Spleen (tissue), 13 donors: ENCODE measurements at places on chromosomes 5 and 9. TPM values are rescaled to one million over a fixed set of nuclear protein-coding genes. Genes with fewer than 3 reads are reported as not detected.

GRCh38 chr9:116980582-116981120 lies 293.5 kb downstream of the TRIM32 start:
- no peaks in the 10 kb centered on the region for H3K36me3 ChIP-seq
- H3K27me3 ChIP-seq = no peaks in the 10 kb centered on the region
- no peak overlapping the region for H3K27ac ChIP-seq

- no peak for DNase-seq
- no peak overlapping the region for H3K27ac ChIP-seq
- no peaks in the 10 kb centered on the region for H3K4me1 ChIP-seq
- H3K4me3 ChIP-seq = no peak overlapping the region
These were observed 91.3 kb upstream of the RASEF start for GRCh38 chr9:83154087-83154736.

- H3K4me1 ChIP-seq = no peaks in the 10 kb centered on the region
- H3K4me3 ChIP-seq = no peak overlapping the region
- H3K27me3 ChIP-seq = no peaks in the 10 kb centered on the region
- peaks cover 29% of the 10 kb centered on the region for H3K36me3 ChIP-seq
These were observed 23.5 kb downstream of the NMRK1 start for GRCh38 chr9:75064307-75065025.

DNA sequence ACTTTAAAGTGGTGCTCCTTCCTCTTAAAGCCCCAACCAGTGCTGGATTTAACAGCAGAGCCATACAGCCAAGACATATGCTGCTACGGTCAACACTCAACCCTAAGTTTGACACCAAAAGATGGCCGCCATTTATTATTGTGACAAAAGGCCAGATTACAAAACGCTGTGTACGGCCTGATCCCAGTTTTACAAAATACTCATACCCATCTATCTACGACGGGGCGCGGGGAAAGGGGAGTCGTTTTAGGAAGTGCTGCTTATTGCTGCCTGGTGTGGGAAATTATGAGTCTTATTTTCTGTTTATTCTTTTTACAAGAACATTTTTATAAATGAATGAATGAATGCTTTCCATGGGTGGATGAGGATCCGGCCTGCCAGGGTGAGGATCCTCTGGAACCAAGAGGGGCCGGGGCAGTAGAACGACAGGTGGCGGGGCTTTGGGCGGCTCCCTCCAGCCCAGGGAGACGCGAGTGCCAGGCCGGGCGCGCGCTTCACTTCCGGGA lies 457 bp upstream of the IDNK start:
- H3K36me3 ChIP-seq = no peaks in the 10 kb centered on the region
- peak overlapping the region; percentile 75 for H3K4me3 ChIP-seq
- H3K27me3 ChIP-seq = no peaks in the 10 kb centered on the region
- H3K27ac ChIP-seq = peak overlapping the region; percentile 95
- DNase-seq = no peak

DNA sequence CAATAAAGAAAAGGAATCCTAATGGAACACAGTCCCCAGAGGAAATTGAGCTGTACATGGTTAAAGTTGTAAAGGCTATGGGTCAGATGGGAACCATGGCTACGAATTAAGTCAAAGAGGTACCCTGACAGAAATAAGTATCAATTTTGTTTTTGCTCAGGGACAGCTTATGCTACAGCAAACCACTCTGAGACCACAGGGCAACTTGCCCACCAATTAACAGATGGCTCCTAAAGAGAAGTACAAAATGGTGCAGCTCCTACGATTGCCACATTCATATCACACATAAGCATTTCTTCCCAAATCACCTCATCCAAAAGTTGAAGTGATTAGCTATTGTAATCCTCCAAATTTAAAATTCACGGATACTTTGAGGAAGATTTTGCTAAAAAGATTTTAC lies 83.0 kb downstream of the ELAVL2 start:
- H3K4me1 ChIP-seq = no peaks in the 10 kb centered on the region
- H3K4me3 ChIP-seq = no peak overlapping the region
- H3K36me3 ChIP-seq = no peaks in the 10 kb centered on the region
- no peak for DNase-seq
- no peak overlapping the region for H3K27ac ChIP-seq

DNA sequence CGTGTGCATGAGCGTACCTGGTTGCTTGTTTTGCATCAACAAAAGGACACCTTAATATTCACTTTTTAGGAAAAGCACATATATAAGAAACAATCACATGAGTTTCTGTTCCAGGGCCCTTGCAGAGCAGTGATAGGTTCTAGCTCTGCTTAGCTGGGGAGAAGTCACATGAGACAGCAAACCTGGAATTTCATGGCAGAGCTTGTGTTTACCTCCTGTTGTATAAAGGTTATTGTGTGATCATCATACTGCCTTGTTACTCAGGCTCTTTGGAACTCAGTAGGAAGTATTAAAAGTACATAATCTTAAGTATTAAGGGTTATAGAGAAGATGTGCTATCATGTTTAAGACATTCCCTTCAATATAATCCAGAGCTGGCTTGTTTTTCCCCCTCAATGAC lies 18.0 kb upstream of the VLDLR start:
- no peaks in the 10 kb centered on the region for H3K27me3 ChIP-seq
- H3K36me3 ChIP-seq = no peaks in the 10 kb centered on the region

GRCh38 chr5:124410539-124411488 lies 335.6 kb downstream of the ZNF608 start:
- DNase-seq = no peak
- no peak overlapping the region for H3K4me3 ChIP-seq
- H3K36me3 ChIP-seq = no peaks in the 10 kb centered on the region
- no peaks in the 10 kb centered on the region for H3K27me3 ChIP-seq
- peaks cover 5% of the 10 kb centered on the region for H3K4me1 ChIP-seq
- H3K27ac ChIP-seq = no peak overlapping the region

DNA sequence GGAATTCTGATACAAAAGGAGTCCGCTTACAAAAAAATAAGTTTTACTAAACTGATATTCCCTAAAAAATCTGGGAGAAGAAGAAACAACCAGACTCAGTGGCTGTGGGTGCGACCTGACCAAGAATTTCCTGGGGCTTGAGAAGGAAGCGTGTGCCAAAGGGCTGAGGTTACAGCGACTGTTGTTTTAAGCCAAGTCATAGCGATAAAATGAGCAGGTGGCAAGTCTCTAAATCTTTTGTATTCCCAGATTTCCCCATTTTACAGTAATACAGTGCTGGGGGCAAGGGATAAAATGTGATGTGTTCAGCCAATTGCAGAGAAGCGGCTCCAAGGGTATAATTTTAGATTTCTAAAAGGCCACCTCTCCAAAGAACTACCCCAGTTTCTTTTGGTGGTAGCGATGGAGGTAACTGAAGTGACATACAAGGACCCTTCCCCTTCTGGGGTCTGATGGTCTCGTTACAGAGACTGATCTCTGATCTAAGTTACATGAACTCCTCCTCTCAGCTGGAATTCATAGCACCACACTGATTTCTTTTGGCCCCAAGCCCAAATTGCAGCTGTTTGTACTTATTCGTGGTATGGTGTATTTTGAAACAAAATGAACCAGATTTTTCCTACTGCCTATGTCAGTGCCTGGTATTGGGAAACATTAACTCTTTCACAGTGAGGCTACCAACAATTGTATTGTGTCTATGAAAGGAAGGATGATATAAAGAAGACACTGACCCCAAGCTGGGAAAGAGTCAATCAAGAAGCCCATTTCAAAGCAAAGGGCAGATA lies 41.6 kb downstream of the LPAR1 start:
- peak overlapping the region; percentile 43 for H3K27ac ChIP-seq
- H3K36me3 ChIP-seq = no peaks in the 10 kb centered on the region
- no peak for DNase-seq
- H3K4me3 ChIP-seq = no peak overlapping the region
- H3K4me1 ChIP-seq = peaks cover 4% of the 10 kb centered on the region
- H3K27me3 ChIP-seq = no peaks in the 10 kb centered on the region

- no peaks in the 10 kb centered on the region for H3K27me3 ChIP-seq
- no peak overlapping the region for H3K27ac ChIP-seq
- no peaks in the 10 kb centered on the region for H3K4me1 ChIP-seq
- H3K36me3 ChIP-seq = no peaks in the 10 kb centered on the region
- no peak overlapping the region for H3K4me3 ChIP-seq
These were observed 481.7 kb downstream of the TLE1 start for GRCh38 chr9:81207651-81208050.

- peaks cover 86% of the 10 kb centered on the region for H3K4me1 ChIP-seq
- H3K4me3 ChIP-seq = no peak overlapping the region
- no peak overlapping the region for H3K27ac ChIP-seq
- H3K27me3 ChIP-seq = no peaks in the 10 kb centered on the region
- H3K36me3 ChIP-seq = peaks cover 41% of the 10 kb centered on the region
- no peak for DNase-seq
These were observed 22.1 kb downstream of the EHMT1 start for GRCh38 chr9:137640862-137641261.

DNA sequence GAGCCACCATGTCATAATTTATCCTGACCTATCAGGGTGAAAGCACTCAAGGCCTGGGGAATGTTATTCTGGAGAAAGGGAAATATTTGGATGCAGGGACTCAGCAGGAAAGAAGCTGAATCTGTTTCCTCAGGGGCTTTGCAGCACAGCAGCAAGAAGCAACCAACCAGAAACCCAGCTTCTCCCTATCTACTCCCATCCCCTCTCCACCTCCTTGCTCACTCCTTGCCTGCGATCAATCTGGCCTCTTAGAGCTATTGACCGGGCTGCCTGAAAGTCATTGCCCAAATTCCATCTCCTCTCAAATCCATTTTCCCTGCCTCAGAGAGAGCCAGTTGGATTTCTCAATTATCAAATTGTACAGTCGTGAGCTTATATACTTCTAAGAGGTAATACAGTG lies 542.0 kb upstream of the TRPC7 start:
- H3K27me3 ChIP-seq = no peaks in the 10 kb centered on the region
- no peak overlapping the region for H3K4me3 ChIP-seq
- no peak overlapping the region for H3K27ac ChIP-seq

DNA sequence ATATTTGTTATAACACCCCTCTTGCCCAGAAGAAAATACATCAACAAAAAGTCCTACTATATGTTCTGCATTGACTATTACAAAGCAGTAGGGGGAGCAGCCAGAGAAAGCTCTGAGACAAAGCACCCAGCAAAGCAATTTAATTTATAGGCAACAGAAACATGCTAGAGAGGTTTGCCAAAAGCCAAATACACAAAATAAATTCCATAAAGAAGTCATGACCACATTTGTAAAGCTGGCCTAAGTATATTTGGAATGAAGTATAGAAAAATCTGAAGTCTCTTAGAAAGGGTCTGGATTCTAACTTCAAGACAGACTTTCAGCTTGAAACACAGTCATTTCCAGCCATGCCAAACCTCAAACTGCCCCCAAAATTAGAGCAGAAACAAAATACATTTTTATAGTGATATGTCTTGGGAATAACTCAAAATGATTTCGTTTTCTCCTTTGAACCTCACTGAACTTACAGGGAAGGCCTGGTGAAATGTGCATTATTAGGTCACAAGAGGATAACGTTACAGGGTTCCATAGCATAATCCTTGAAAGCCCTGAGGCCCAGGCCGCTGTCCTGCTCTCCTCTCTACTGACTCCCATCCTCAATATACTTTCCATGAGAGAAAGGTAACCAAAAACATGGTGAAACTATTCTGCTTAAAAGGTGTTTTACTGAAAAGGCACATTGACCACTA lies 451.8 kb downstream of the RAB3C start:
- DNase-seq = no peak
- no peaks in the 10 kb centered on the region for H3K36me3 ChIP-seq
- peaks cover 55% of the 10 kb centered on the region for H3K4me1 ChIP-seq
- H3K4me3 ChIP-seq = no peak overlapping the region
- H3K27ac ChIP-seq = no peak overlapping the region

DNA sequence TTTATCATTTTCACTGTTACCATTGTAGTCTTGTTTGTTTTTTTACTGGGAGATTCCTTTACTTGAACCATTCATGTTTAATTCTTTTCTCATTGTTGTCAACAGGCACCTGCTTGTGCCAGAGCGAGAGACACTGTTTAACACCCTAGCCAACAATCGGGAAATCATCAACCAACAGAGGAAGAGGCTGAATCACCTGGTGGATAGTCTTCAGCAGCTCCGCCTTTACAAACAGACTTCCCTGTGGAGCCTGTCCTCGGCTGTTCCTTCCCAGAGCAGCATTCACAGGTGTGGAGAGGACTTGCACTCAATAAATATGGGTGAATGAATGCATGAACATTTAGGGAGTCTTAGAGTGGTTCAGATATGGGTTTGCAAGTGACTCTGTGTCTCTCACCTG lies 37.5 kb downstream of the NUP214 start:
- no peak overlapping the region for H3K27ac ChIP-seq
- H3K36me3 ChIP-seq = peaks cover 76% of the 10 kb centered on the region

GRCh38 chr9:131677444-131678180 lies 62.3 kb downstream of the RAPGEF1 start:
- H3K27me3 ChIP-seq = no peaks in the 10 kb centered on the region
- H3K27ac ChIP-seq = peak overlapping the region; percentile 87
- no peak overlapping the region for H3K4me3 ChIP-seq
- H3K4me1 ChIP-seq = peaks cover 98% of the 10 kb centered on the region
- no peak for DNase-seq

- H3K4me1 ChIP-seq = peaks cover 16% of the 10 kb centered on the region
- no peak overlapping the region for H3K4me3 ChIP-seq
- DNase-seq = no peak
- no peaks in the 10 kb centered on the region for H3K36me3 ChIP-seq
These were observed 141.9 kb upstream of the RASA1 start for GRCh38 chr5:87125766-87126165.

DNA sequence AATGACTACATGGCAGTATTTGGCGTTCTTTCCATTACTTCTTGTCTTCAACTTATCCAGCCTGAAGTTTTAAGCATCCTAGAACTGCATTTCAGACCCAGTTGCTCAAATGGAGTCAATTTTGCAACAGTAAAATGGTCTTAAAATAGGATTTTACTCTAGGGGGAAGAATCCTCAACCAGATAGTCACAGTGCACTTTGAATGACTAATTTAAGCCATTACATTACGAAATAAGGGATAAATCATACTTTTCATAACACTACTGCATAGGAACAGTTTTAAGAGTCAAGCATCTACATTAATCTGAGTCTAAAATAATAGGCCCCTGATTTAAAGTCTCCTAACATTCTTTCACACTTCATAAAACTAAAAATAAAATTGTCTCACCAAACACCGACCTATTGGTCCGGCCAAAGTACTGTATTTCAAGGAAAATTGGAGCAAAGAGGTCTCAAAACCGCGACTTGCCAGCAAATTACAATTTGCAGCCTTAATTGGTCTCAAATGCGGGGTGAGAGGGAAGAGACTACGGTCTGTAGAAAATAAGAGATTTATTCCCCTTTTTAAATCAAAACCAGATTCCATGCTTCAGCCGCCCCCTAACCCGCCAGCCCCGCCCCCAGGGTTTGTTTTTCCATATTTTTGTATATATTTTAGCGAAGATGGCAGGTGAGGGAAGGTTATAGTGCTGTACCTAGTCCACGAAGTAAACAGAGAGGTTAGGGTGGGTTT lies 1.2 kb upstream of the SMARCA2 start:
- H3K4me3 ChIP-seq = peak overlapping the region; percentile 81
- H3K27ac ChIP-seq = peak overlapping the region; percentile 98
- no peaks in the 10 kb centered on the region for H3K36me3 ChIP-seq
- peaks cover 19% of the 10 kb centered on the region for H3K4me1 ChIP-seq
- no peaks in the 10 kb centered on the region for H3K27me3 ChIP-seq

- H3K4me3 ChIP-seq = no peak overlapping the region
- no peaks in the 10 kb centered on the region for H3K4me1 ChIP-seq
These were observed 19.7 kb upstream of the TBC1D2 start for GRCh38 chr9:98275159-98275558.

Gene ZNF883
- 3.2 TPM for total RNA-seq

Gene FAM81B
- not detected for total RNA-seq

Gene GLRA1
- not detected for total RNA-seq

Gene SLC36A3
- total RNA-seq = not detected

Gene ANKRD33B
- 29.5 TPM for total RNA-seq

Gene SQSTM1
- 278 TPM for total RNA-seq
